Germinal center (tissue), 1 donor: ENCODE measurements at places on chromosomes 7 and 10.

- no peak for DNase-seq
Measured at GRCh38 chr7:157301610-157302120, 35.1 kb upstream of the DNAJB6 start.

DNA sequence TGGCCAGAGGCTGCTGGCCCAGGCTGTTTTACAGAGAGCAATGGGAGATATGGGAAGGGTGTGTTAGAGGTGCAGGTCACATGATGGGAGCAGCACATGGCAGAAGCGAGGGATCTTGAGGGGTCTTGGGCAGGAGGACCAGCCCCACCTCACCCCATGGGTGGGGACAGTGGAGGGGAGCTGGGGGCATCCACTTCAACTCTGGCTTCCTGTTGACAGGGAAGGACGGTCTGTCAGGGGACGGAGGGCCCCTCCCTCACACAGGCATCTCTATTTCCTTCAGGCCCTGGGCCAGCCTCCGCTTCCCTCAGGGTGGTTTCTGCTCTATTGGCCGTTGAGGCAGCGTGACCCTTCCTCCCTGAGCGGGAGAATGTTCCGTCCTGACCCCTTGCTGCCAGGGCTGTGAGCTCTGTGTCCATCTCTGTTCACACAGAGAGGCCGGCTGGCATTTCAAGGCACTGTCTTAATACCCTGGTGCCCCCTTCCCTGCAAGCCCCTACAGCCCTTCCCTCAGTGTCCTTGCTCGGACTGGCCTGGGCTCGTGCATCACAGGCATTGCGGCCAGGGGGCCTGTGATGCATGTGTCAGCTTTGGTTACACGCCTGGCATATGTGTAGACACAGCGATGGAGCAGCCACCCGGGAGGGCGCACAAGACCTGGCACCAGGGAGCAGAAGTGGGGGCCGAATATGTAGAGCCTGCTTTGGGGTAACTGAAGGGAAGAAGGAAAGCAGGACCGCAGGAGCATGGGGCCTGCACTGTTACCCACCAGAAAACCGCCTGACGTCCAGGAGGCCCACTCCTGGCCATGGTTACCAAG is 31.8 kb downstream of the RAMP3 start:
- DNase-seq: no peak

GRCh38 chr10:132696204-132696603 is 89.7 kb downstream of the NKX6-2 start:
- no peak for DNase-seq

DNA sequence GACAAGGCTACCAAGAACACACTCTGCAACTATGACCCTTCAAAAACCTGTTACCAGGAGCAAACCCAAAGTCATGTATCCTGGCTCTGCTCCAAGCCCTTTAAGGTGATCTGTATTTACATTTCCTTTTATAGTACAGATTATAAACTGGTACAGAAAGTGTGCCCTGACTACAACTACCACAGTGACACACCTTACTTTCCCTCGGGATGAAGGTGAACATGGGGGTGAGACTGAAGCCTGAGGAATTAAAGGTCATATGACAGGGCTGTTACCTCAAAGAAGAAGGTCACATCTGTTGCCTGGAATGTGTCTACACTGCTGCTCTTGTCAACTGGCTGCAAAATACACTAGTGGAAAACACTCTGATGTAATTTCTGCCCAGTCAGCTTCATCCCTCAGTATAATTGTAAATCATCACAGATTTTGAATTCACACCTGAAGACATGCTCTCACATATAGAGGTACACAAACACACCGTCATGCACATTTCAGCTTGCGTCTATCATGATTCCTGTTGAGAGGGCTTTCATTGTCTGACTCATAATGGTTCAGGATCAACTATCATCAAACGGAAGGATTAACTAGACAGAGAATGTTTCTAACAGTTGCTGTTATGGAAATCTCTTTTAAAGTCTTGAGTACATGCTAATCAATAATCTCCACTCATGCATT is 318.3 kb downstream of the NXPH1 start:
- no peak for DNase-seq

DNA sequence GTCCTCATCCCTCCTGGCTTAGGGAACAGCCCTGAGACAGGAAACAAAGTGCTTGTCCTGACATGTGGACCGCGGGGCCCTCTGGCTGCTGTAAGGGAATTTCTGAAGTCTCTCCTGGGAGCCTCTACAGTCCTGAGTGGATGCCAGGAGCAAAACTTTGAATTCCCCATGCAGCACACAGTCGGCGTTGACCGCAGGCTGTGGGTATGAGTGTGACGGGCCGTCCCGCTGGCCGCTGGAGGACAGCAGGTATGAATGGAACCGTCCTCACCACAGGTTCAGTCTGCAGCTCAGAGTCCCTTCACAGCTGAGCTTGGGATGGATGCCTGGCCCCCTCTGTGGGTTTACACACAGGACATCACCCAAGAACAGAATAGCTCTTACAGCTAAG is 94.9 kb downstream of the GPR26 start:
- DNase-seq: no peak

GRCh38 chr7:65251851-65252620 is 121.6 kb upstream of the ZNF92 start:
- peak; percentile 19 for DNase-seq

DNA sequence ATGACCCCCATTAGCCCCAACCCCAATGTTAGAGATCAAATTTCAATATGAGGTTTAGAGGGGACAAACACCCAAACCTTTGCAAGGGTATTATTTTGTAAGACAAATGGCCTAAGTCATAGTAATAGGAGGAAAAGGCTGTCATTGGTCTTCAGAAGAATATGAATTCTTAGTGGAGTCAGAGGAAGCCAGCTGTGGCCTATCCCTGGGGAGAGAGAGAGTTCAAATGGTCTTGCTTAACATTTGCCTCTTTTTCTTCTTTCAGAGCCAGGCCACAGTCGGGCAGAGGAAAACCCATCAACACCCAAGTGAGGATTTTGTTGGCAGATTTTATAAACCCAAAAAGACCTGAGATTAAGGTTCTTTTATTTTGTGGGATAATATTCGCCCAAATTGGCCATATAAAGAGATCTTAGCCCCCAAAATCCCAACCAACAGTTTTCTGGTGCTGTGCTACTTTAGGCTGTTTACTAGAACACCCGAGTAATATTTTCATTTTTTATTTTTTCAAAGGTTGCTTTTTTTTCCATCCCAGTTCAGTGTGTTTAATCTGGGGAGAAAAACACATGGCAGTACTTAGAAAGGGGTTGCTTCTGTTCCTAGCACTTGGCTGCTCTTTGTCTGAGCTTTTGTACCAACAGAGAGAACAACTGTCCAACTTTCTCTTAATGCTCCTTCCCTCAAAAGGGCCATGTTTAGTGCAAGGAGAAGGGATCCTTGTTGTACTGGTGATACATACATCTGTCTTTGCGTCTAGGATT is 26.8 kb upstream of the ARMC3 start:
- DNase-seq: no peak

- DNase-seq: no peak
Measured at GRCh38 chr10:86663576-86664339, 4.6 kb upstream of the LDB3 start.

- no peak for DNase-seq
Measured at GRCh38 chr10:79246606-79247275, 100.5 kb upstream of the PPIF start.

GRCh38 chr7:153682628-153683027 is 369.6 kb upstream of the DPP6 start:
- DNase-seq: no peak

DNA sequence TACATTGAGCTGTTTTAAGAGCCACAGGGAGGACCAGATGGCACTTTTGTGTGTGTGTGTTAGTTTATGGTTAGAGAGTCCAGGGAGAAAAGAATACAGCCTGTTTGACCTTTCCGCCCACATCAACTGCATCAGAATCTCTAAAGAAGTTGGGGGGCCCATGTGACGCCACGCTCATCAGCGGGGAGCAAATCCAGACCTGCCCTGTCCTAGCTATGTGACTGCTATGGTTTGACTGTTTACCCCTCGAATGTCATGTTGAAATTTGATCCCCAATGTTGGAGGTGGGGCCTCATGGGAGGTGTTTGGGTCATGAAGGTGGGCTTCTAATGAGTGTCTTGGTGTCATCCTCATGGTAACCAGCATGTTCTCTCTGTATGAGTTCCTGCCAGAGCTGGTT is 128.0 kb downstream of the ADRA2A start:
- DNase-seq: no peak

- DNase-seq: no peak
Measured at GRCh38 chr10:5305374-5305773, 59.4 kb upstream of the UCN3 start.

GRCh38 chr10:100819424-100819823 is 74.0 kb downstream of the PAX2 start:
- no peak for DNase-seq

DNA sequence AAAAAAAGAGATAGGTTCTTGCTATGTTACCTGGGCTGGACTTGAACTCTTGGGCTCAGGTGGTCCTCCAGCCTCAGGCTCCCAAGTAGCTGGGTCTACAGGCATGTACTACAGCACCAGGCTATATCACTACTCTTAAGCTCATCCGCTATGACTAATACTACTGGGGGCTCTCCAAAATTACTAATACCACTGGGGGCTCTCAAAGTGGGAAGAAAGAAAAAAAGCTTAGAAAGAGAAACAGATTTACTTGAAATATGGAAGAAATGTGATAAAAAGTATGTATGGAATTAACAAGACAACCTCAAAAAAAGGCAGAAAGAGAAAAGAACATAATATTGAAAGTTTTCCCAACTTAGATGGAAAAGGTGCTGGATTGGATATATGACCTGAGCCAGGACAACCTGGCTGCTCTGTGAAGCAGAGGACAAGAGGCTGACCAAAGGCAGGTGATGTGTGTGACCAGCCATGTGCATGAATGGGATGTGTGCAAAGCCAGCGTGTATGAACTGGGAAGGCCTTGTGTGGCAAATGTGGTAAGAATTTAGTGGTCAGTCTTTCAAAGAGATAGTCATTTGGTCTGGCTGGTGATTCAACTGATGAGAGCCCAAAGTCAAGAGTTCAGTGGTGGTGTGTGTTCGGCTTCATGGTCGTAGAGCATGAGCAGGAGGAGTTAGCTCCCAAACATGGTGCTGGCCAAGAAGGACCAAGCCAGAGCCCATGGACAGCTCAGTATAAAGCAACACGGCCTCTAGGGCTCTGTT is 232.4 kb upstream of the KLF14 start:
- no peak for DNase-seq

DNA sequence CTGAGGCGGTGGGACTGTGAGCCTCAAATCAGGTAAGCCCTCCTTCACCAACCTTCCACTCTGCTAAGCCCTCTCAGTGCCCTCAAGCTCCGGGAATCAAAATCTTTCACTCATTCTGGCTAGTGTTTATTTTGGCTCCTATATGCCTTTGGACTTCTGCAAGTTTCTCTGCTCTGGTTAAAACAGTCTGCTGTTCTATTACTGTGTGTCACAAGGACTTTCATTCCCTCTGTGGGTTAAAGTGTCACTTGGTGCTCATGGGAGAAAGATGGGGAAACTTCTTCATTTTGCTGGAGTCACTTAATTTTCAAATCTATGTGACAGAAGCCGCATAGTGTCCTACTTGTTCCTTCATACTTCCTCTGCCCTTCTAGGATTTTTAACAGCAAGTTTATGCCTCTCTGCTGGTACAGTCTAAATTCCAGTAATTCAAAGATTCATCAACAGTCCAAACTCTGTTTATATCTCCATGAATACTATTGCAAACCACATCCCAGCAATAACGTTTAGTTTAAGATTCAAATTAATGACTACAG is 61.3 kb downstream of the CD36 start:
- DNase-seq: no peak

GRCh38 chr7:83547526-83547925 is 101.4 kb downstream of the SEMA3E start:
- DNase-seq: no peak

GRCh38 chr10:29344073-29344820 is 55.4 kb downstream of the LYZL1 start:
- DNase-seq: no peak

- no peak for DNase-seq
Measured at GRCh38 chr10:12972146-12972545, 29.4 kb downstream of the CCDC3 start.

DNA sequence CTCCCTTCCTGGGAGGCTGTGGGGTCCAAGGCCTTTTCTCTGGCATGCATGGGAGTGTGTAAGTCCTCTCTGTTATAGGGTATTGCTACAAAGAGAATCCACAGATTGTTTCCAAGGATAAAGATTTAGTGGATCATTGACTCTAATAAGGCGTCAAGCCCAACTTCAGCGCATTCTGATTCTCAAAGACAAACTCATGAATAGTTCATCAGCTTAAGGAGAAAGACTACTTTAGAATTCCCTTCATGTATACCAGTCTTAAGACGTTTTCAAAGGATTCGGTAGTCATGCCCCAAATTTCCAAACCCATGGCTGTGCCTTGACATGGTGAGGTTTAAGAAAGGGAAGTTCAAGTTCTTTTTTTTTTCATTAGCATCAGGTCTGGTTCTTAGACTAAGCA is 46.6 kb upstream of the ABLIM1 start:
- no peak for DNase-seq

DNA sequence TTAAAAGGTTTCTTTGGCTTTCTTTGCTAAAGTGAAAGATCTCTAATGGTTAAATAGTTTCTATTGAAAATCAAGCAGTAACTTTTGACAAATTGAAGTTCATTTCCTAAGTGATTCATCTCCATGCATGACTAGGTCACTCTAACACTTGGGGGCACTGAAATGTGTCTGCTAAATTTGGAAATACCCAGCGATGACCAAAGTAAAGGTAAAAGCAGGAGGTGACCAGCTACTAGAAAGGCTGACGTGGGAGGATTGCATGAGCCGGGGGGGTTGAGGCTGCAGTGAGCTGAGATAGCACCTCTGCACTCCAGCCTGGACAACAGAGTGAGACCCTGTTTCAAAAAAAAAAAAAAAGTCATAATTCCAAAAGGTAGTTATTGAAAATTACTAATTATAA is 111.8 kb upstream of the GPR141 start:
- DNase-seq: no peak

DNA sequence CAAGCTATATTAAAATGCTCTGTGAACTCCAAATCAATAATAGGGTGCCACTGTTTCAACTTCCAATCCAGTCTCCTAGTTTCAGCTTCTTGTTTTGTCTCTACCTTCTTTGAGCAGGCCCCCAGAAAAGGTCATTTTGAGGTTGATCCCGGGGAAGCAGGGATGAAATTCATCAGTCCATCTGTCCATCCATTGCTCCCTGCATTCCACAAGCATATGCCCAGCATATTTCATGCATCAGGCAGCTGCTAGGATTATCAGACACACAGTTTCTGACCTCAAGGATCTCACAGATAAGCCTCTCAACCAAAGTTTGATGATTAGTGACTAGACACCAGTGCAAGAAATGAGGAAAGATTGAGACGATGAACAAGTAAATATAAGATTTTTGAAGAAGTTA is 186.6 kb upstream of the PDE1C start:
- DNase-seq: no peak

DNA sequence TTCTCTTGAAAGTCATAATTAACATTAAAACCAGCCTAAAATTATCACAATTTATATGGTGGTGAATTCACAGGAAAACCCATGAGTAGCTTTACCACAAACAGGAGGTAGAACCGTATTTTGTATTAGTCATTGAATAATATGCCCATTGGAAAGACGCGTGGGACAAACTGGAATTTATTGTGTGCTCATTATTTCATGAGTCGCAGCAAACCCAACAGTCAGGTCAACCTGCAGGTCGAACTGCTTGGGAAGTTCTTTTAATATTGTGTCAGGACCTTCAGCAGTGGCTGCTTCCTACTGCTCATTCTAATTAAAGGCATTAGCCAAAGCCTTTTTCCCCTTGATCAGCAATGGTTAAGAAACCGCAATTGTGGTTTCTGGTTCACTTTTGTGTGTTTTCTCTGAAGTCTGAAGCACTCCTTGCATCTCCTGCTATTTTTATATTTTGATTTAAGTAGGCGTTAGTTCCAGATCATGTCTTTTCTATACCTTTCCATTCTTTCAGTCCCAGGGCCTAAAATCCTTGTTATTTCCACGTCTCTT is 100.1 kb downstream of the RAB11FIP2 start:
- DNase-seq: no peak

GRCh38 chr10:14466257-14466656 is 135.5 kb upstream of the FRMD4A start:
- DNase-seq: no peak
